Uterus (tissue), 4 donors: ENCODE measurements at places on chromosomes 1 and 21.

GRCh38 chr1:32910319-32910718 is 9.1 kb upstream of the TMEM54 start:
- DNase-seq: no peak

- no peak for DNase-seq
These were observed 68.9 kb upstream of the PARP1 start for GRCh38 chr1:226476648-226477319.

DNA sequence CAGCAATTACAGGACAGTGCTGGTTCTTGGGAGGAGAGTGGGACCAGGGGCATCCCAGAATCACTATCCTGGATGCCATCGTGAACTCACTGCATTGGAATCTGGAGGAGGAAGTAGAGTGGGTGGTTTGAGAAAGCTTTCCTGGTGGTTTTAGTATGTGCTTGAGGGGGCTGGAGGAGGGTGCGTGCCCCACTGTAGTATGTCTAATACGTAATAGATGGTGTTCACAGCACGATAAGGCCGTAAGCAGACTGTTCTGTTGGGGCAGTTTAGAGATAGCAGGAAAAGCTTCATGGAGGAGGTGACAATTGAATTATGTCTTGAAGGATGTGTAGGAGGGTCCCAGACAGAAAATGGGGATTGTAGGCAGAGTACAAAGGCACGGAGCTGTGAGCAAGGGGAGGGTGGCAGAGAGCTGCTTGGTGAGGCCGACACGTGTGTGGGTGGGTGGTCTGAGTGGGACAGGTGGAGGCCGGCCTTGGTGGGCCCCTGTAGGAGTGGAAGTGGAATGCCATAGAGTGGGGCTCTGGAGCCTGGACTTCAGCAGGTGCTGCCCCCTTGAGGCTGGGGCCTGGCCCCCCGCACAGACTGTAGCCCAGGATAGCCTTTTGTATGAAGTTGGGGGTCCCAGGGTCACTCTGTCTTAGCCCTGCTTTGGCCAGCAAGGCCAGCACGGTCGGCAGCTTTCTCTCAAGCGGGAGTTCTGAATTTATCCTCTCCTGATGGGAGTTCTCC is 37.0 kb downstream of the IL6R start:
- no peak for DNase-seq

DNA sequence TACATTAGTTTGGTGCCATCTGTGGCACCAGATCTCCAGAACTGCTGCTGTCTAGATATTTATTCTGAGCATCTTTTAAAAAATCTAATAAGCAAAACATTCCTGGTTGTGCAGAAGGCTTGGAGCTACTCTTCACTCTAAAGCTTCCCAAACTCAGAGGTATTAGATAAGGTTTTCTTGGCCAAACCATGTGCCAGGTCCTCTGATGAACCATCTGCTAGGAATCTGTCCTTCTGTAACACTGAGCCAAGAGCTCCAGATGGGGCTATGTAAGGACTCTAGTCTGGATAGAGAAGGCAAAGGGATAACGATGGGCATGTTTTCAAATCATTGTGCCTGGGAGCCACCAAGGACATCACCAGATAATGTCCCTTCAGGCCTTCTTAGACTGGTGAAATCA is 410.6 kb downstream of the NTNG1 start:
- no peak for DNase-seq

GRCh38 chr1:197391303-197392226 is 123.5 kb downstream of the CRB1 start:
- DNase-seq: no peak

GRCh38 chr1:50930193-50930592 is 29.9 kb downstream of the FAF1 start:
- DNase-seq: no peak

- no peak for DNase-seq
These were observed 70.8 kb upstream of the TENT5C start for GRCh38 chr1:117534995-117535467.

DNA sequence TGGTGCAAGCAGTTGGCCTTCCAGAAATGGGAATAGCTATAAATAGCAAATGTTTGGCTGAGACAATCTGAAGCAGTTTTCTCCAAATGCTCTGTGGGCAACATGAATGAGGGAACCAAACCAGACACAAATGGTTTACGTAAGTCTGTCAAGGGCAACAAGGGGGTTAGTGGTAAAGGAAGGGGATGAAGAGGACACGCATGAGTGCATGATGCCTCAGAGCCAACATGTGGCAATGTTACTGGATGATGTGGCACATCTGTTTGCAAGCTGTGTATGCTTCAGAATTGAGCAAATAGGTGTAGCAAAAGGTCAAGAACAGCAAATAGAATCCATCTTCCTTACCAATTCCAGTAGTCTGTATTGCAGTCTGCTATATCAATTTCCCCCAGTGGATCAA is 76.3 kb upstream of the LMO4 start:
- no peak for DNase-seq

GRCh38 chr1:151508833-151509232 is 2.4 kb upstream of the CGN start:
- DNase-seq: no peak

DNA sequence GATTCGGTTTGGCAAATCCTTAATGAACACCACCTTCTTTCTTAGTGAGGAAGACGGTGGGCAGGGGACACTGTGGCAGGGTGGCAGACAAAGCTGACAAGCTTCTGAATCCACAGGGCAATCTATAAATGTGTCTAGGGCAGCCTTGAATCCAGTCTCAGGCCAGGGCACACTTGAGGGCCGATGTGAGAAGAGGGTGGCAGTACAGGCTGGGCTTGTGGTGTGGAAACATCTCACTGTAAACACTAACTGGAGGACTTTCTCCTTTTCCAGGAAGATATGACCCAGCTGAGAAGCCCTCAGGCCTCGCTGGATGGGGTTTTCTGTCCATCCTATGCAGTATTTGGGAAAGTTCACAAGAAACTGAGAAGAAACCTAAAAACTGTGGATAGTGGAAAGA is 46.5 kb downstream of the PKP1 start:
- no peak for DNase-seq

DNA sequence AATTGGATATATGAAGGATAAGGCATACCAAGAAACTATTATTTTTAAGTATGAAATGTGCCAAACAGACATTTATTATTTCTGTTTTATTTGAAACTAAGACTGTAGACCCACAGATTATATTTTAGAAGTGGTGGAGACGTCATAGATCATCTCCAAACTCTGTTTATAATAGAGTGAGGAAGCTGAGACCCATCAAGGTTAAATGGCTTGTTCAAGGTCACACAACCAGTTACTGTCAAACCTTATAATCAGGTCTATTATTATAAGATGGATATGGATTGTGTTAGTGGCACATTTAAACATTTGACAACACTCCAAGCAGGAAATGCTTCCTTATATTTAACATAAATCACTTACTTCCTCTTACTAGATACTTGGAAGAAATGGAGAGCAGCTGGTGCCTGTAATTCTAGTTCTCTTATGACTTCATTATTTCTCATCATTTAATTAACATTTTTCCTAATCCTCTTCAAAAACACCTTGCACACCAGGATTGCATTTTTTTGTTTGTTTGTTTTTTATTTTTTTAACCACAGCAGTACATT is 117.0 kb downstream of the NEK7 start:
- no peak for DNase-seq

GRCh38 chr1:2791027-2791760 is 10.3 kb downstream of the TTC34 start:
- no peak for DNase-seq

DNA sequence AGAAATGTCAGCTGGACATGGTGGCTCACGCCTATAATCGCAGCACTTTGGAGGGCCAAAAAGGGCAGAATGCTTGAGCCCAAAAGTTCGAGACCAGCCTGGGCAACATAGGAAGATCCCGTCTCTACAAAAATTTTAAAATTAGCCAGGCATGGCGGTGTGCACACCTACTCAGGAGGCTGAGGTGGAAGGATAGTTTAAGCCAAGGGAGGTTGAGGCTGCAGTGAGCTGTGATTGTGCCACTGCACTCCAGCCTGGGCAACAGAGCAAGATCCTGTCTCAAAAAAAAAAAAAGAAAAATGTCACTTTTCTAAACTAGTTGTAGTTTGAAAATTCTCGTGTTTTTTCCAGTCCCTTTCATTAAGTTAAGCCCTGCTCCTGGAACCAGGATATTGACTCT is 9.1 kb downstream of the CLSTN1 start:
- DNase-seq: no peak

GRCh38 chr21:46021398-46021797 is 39.8 kb downstream of the COL6A1 start:
- DNase-seq: no peak

- no peak for DNase-seq
These were observed 100.8 kb upstream of the DNAH14 start for GRCh38 chr1:224828691-224829090.

DNA sequence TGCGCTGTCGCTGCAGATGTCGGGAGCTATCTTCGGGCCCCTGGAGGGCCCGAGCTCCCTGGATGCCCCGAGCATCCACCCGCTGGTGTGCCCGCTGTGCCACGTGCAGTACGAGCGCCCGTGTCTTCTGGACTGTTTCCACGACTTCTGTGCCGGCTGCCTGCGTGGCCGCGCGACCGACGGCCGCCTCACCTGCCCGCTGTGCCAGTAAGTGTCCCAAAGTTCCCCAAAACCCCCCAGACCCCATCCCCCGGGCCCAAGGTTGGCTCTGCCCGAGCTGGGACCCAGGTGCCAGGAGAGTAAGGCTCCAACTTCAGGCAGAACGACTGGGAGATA is 569 bp downstream of the RNF207 start:
- DNase-seq: no peak

GRCh38 chr21:42597487-42598158 is 55.8 kb upstream of the PDE9A start:
- no peak for DNase-seq

GRCh38 chr1:219581344-219581743 is 31.6 kb downstream of the ZC3H11B start:
- no peak for DNase-seq

DNA sequence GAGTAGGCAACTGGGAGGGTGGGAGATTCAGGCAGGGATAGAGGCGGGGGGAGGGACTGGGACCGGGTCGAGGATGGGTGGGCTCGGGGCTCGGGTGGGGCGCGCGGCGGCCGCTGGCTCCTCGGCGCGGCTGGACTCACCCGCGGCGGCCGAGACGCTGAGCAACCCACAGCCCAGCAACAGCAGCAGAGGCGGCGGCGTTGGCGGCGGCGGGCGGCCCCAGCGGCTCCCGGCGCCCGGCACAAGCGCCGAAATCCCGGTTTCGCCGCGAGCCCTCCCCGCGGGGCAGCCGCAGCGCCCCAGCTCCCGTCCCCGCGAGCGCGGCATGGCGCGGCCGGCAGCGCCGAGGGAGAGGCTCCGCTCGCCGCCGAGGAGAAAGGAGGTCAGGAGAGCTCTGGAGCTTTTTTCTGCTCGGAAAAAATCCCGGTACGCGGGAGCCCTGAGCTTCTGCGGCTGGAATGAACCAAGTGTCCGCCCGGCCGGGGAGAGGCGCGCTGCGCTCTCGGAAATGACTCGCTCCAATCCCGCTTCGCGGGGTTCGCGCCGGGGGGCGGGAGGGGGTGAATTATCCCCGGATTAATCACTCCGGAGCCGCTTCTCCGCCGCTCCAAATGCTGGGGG is at the start of gene CSMD2:
Gene CSMD2 (minus strand): TSS at position 460 of the 621 bp plus-strand sequence. CDS start 133 bp downstream, at position 327.
- DNase-seq: no peak

GRCh38 chr1:212975111-212975918 is 25.0 kb downstream of the VASH2 start:
- DNase-seq: peak; percentile 39

- DNase-seq: no peak
These were observed 546.7 kb downstream of the PTPRU start for GRCh38 chr1:29782846-29783507.
